ENCODE measurements at places on chromosomes 2 and 18.

DNA sequence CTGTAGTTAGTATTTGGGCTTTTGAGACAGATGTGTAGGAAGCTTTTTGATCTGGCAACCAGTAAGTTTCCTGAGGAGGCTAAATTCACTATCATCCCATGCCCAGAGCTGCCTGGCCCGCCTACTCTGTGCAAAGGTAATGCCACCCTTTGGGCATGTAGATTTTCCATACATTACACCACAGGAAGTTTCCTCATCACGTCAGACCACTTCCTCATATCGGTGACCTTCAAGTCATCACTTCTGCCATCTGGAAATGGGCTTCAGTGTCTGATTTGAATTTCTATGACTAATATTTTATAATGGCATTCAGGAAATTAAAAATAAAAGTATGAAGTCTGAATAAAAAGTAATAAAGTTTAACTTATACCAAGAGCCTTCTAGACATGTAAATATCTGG lies 825.4 kb downstream of the DCDC2C start:
- DNase-seq: no peak

- no peak for DNase-seq
These were observed 108.4 kb downstream of the ZEB2 start for GRCh38 chr2:144411473-144411872.

- DNase-seq: no peak
These were observed 39.6 kb downstream of the ASB1 start for GRCh38 chr2:238466243-238466756.

GRCh38 chr2:178251151-178251955 lies 57.0 kb downstream of the OSBPL6 start:
- DNase-seq: no peak

DNA sequence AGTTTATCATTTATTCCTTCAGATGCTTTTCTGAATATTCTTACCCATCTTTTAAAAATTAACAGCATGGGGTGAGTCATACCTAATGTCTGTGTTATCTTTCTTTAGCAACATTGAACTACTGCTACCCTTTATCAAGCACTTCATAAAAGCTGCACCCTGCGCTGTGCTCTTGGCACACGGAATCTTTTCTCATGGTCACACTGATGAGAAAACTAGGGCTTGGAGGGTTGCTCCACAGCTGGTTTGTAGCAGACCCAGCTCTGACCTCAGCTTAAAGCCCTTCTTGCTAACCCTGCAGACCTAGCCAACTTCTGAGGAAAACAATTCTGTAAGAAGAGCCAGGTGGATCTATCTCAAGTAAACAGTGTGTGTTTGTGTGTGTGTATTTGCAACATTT lies 106.3 kb downstream of the RNF144A start:
- no peak for DNase-seq

- no peak for DNase-seq
These were observed 148.6 kb upstream of the ALPP start for GRCh38 chr2:232229911-232230310.

DNA sequence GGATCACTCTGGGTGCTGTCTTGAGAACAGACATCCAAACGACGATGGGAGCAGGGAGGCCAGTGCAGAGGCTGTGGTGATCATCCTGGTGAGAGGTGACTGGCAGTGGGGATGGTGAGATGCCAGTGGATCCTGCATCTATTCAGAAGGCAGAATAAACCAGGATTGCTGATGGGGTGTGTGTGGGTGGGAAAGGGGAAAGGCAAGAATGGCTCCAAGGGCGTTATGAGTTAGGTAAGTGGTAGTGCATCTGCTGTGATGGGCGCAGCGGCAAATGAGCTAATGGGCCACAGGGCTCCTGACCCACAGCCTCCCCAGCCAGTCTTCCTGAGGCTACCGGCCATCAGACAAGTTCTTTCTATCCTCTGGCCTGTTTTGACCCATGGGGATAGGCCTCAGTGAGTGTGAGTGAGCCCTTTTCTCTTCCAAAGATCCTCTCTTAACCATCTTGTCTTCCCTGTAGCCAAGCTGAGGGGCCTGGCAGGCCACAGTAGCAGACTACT lies 29.6 kb downstream of the SERTAD2 start:
- no peak for DNase-seq

DNA sequence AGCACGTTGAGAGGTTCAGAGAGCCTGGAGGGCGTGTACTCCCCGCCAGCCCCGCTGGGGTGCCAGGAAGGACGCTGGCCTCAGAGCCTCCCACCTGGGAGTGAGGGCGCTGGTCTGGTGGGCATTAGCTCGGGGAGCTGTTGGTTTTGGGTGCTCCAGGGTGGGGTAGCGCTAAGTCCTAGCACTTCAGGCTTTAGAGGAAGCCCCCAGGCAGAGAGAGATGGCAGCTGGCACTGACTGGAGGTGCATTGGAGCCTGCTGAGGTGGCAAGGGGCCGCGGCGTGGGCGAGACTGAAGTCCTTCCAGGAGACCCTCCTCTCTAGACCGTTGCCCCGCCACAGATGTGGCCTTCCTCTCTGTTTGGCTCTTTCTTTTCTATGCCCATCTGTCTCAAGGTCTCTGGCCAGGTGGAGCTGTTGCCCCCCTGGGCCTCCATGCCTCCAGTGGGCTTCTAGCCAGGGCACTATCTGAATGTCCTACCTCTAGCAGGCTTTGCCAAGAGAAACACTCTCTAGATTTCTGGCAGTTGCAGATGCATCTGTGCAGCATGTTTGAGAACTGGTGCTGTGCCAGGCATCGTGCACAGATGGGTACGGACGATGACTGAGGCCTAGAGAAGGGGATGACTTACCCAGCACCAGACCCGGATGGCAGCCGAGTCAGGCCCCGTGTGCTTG lies 6.6 kb downstream of the CAPN10 start:
- no peak for DNase-seq

GRCh38 chr2:176096243-176096985 lies 3.2 kb upstream of the HOXD12 start:
- no peak for DNase-seq

DNA sequence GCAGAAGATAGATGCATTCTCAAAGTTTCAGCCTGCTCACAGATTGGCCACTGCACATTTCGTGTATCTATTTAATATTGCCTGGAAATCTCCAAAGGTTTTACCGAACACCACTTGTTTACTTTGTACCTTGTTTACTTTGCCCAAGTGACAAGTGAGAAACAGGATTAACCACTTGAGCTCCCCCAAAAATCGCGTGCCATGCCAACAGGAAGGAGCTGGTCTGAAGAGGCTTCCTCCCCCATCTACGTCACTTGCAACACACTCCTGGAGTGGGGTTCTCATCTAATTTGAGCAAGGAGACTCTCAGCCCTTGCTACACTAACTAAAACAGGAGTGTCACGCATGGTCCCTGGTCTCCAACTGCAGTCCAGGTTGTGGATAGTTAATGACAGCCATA lies 212.5 kb upstream of the TMEM200C start:
- no peak for DNase-seq

DNA sequence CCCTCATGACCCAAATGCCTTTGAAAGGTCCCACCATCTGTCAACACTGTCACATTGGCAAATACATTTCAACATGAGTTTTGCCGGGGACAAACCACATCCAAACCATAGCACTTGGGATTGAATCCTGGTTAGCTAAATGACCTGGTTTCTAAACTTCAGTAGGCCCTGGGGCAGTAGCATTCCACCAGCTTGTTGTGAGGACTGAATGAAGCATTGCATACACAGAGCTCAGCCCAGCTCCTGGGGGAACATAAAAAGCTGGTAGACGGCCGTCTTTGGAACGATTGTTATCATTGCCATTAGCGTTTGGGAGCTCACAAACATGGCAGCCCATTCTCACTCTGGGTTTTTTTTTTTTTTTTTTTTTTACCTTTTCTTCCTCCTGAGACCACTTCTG lies 57.5 kb upstream of the CXCR4 start:
- no peak for DNase-seq

DNA sequence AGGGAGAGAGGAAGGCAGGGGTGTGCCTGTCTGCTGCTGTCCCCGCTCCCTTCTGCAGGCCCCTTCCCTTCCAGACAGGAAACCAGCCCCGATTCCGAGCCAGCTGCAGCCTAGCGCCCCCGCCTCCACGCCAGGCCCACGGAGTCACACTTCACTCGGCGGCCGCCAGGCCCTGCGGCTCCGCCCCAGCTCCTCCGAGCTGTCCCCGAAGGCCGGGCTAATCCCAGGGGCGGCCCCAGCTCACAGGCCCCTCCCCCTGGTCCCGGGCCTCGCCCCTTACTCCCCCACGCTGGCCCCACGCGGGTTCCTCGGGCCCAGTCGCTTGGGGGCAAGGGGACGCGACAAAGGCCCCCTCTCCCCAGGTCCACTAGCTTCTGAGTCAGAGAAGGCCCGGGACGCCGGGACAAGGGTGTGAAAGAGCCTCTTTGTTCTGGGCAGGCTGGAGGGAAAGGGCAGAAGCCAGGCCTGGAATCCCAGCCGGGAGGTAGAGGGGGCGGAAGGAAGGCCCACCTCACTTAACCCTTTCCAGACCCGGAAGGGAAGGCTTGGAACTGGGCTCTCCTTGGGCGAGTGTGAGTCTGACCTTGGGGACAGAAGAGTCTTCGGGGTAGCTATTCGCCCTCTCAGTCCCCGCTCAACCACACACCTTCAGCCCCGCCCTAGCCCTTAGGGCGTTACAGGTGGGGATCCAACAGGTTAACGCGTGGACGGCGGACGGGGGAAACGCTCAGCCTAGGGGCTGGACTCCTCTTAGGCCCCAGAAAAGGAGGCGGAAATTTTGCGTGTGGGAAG lies 1.2 kb downstream of the RTKN start:
- DNase-seq: peak; percentile 48

DNA sequence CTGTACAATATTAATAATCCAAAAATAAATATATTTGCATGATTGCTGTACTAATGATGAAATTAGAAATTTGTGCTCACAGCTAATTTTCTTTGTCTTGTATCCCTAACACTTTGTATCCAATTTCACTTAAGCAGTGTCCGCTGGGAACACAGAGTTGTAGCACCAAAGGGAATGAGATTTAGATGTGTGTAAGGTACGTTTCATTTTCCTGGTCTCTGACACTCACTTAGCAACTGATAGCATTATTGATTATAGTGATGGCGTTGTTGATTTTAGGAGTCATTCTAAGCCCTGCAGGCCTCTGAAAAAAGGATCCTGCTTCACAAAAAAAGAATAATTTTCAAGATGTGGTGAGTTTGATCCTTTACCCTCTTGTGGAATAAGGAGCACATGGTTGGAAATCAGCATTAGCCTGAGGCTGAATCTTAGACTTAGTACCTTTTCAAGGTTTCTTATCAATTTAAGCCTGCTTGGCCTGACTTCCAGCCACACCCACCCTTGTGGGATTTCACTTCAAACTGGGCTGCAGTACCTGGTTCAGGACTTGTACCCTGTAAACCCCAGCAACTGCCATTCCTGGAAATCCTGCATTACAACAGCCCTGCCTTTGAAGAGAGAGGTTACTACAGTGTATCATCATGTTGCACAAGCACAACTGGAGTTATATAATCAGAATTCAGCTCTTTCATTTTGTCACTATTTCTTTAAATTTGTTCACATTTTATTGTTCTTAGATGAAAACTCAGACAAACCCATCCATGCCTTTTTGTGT lies 116.2 kb downstream of the RND3 start:
- no peak for DNase-seq

GRCh38 chr18:68916734-68917133 lies 118.9 kb downstream of the CCDC102B start:
- DNase-seq: no peak

GRCh38 chr18:75518007-75518406 lies 90.5 kb upstream of the SMIM21 start:
- no peak for DNase-seq

DNA sequence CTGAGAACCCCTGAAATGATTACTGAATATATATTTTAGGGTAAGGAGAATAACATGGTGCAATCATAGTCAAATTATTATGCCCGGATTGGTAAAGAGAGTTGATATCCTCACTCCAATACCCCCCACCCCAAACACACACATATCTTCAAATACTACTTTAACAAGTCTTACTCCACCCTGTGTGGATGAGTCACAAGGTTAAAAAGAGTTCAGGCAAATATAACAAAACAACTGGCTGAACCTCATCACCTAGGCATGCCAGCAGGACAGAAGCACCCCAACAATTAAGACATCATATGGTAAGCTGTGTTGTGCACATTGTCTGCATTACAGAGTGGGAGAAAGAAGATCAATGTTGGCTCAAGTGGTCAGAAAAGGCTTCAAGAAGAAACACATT lies 857.4 kb downstream of the TDRD15 start:
- no peak for DNase-seq

DNA sequence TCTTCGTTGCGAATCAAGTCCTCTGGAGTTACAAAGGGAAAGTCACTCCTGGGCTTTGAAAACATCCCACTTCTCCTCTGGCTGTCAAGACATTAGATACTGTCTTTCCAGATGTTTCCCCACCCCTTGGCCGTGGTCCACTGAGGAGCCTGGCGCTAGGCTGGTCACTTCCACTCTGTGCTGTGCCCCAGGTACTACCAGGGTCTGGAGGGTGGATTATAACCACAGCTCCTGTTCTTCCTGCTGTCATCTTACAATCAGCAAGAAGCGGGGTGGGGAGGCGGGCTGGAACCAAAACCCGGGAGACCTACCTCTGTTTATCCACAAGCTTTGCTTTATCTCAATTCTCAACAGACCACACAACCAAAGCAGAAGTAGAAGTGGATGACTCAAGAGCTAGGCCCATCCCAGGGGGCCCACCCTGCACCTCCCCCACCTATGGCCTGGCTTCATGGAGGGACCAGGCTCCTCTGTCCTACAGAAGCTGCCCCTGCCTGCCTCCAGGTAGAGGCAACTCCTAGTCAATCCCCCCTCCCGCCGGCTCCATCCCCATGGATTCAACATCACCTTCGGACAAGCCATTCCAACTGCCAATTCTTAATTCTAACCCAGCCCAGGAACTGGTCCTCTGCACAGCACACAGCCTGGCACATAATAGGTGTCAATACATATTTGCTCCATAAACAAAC lies 17.8 kb downstream of the SMAD7 start:
- no peak for DNase-seq

DNA sequence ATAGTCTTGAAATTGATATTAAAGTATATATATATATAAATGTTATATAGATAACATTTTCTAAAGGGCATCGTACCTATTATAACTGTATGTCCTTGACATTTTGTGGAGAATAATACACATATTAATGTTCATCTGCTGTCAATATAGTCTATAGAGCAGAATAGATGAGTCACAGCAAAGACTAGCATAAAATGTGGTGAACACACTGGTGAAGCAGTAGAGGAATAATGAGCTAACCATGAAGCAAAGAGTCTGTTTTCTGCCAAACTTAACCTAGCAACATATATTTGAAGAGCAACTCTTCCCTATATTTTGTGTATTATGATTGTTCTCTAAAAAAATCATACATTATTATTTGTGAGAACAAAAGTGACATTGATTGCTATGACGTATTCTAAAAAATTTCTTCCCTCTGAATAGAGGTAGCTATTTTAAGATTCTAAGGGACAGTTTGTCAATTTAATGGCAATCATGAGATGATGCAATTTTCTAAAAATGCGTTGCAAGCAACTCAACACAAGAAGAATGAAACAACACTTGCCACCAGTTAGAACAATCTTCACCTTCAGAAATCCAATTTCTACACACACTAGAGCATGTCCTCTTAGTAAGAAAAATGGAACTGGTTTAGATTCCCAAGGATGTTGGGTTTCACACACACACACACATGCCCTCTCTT lies 22.0 kb downstream of the DOCK10 start:
- no peak for DNase-seq

- no peak for DNase-seq
These were observed 94.0 kb upstream of the GLS start for GRCh38 chr2:190786404-190787166.

GRCh38 chr2:215685238-215685990 lies 249.5 kb upstream of the FN1 start:
- DNase-seq: no peak

All from stimulated activated CD4-positive, alpha-beta T cell treated with anti-CD3 and anti-CD28 coated beads, Interleukin-15, amount 100 ng/mL, for 48 hours (primary cell).